Activated naive CD8-positive, alpha-beta T cell treated with anti-CD3 and anti-CD28 coated beads for 36 hours (primary cell): ENCODE measurements at places on chromosomes 13 and 19. TPM values are rescaled to one million over a fixed set of nuclear protein-coding genes. Genes with fewer than 3 reads are reported as not detected.

- H3K27me3 ChIP-seq = no peaks in the 10 kb centered on the region
These were observed 32.3 kb downstream of the ITM2B start for GRCh38 chr13:48265217-48265815.

DNA sequence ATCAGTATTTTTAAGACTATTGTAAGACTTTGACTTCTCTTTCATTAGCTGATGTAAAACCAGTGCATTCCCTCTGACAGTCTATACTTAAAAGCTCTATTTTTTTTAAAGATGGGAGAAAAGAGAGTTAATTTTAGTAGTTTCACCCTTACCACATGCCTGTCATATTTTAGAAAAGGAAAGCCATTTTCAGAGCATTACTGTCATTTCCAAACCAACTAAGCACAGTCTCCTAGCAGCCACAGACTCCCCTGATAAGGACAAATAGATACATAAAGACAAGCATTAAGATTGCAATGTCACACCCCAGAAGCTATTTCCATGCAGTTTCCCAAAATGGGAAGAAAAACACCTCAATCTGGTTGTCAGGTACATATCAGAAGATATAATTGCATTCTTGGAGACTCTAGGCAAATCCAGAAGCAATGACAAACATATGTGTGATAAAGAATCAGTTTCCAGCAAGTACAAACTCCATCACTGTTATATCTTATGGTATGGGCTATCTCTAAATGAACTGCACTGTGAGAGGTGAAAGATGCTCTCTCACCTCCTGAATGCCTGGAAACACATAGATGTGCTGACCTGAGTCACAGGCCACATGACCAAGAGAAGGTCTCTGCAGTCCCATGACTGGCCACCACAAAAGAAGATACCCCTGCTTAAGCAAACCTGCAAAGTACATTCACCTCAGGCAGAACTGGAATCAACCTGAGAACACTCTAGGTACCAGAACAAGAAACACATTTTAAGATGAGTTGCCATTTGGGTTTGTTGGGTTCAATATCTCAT, 303.3 kb downstream of the POU4F1 start:
- H3K4me1 ChIP-seq = peaks cover 3% of the 10 kb centered on the region
- H3K27me3 ChIP-seq = peaks cover 6% of the 10 kb centered on the region
- H3K4me3 ChIP-seq = no peak overlapping the region

DNA sequence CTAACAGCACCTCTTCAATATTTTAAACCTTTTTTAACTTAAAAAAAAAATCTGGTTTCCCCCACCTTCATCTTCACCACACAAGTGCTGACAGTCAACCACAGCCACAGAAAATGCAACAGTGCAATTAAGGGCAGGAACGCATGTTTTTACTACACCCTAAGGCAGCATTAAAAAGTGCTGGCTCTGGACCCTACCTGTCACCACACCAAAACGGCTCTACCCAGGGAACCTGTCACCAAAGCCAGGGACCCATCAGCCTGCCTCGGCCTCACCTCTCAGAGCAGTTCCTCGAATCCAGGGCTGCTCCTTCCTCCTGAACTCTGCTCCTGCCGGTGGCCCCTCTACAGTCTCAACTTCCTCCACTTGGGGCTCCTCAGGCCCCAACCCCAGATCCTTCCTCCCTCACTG, 22.5 kb upstream of the SLC35E1 start:
- peaks cover 3% of the 10 kb centered on the region for H3K36me3 ChIP-seq
- peaks cover 60% of the 10 kb centered on the region for H3K4me1 ChIP-seq
- H3K4me3 ChIP-seq = peak overlapping the region; percentile 69
- peak overlapping the region; percentile 87 for H3K27ac ChIP-seq
- DNase-seq = no peak
- H3K27me3 ChIP-seq = no peaks in the 10 kb centered on the region

DNA sequence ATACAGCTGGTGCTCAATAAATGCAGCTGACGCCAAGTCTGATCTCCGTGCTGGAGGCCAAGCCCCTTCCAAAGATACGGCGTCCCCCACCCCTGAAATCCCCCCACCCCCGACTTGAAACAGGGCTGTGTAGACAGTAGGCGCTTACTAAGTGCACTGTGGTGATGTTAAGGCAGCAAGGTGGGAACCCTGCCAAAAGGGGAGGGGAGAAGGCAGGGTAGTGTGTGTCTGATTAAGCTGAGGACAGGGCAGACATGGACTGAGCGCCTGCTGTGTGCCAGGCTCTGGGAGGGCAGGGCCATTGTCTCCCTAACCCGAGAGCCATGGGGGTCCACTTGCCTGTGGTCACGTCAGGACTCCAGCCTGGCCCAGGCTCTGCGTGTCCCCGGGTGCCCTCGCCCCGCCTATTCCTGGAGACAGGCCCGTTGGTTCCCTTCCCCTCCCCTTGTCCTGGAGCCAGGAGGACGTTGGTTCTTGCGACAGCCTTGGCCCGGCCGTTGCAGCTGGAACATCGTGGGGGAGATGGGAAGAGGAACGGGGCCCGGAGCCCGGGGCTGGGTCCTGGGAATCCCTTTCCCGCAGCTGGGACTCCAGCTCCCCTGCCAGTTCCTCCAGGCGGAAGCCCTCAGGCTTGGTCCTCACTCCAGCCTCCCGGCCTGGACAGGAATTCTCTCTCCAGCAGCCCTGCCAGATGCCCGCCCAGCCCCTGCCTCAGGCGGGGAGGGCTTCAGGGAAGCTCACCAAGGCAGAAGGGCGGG, 1.7 kb upstream of the ELANE start:
- H3K27me3 ChIP-seq = peaks cover 62% of the 10 kb centered on the region
- H3K36me3 ChIP-seq = no peaks in the 10 kb centered on the region
- H3K4me3 ChIP-seq = no peak overlapping the region
- H3K27ac ChIP-seq = no peak overlapping the region
- H3K4me1 ChIP-seq = no peaks in the 10 kb centered on the region
- no peak for DNase-seq

GRCh38 chr19:8253678-8254077, 44.5 kb downstream of the CERS4 start:
- H3K27me3 ChIP-seq = no peaks in the 10 kb centered on the region
- no peaks in the 10 kb centered on the region for H3K4me1 ChIP-seq
- H3K27ac ChIP-seq = no peak overlapping the region
- DNase-seq = no peak

- H3K4me1 ChIP-seq = no peaks in the 10 kb centered on the region
- H3K27me3 ChIP-seq = no peaks in the 10 kb centered on the region
- H3K36me3 ChIP-seq = no peaks in the 10 kb centered on the region
- no peak overlapping the region for H3K4me3 ChIP-seq
- no peak overlapping the region for H3K27ac ChIP-seq
These were observed 135.5 kb upstream of the EDNRB start for GRCh38 chr13:78054157-78054556.

GRCh38 chr19:14952767-14953166, 11.5 kb downstream of the OR7C2 start:
- no peaks in the 10 kb centered on the region for H3K4me1 ChIP-seq
- no peak overlapping the region for H3K27ac ChIP-seq
- H3K36me3 ChIP-seq = no peaks in the 10 kb centered on the region
- H3K4me3 ChIP-seq = no peak overlapping the region
- DNase-seq = no peak

GRCh38 chr13:77412116-77412635, 85.3 kb upstream of the MYCBP2 start:
- no peaks in the 10 kb centered on the region for H3K27me3 ChIP-seq
- no peak for DNase-seq
- H3K4me3 ChIP-seq = no peak overlapping the region

GRCh38 chr13:59099182-59099974, 1064.3 kb downstream of the DIAPH3 start:
- DNase-seq = no peak
- no peak overlapping the region for H3K27ac ChIP-seq
- no peak overlapping the region for H3K4me3 ChIP-seq
- H3K27me3 ChIP-seq = no peaks in the 10 kb centered on the region

- no peak overlapping the region for H3K27ac ChIP-seq
- no peaks in the 10 kb centered on the region for H3K36me3 ChIP-seq
- no peak for DNase-seq
- H3K4me3 ChIP-seq = no peak overlapping the region
- H3K4me1 ChIP-seq = peaks cover 10% of the 10 kb centered on the region
- H3K27me3 ChIP-seq = peaks cover 78% of the 10 kb centered on the region
These were observed 13.4 kb upstream of the ZNF358 start for GRCh38 chr19:7502552-7502951.

DNA sequence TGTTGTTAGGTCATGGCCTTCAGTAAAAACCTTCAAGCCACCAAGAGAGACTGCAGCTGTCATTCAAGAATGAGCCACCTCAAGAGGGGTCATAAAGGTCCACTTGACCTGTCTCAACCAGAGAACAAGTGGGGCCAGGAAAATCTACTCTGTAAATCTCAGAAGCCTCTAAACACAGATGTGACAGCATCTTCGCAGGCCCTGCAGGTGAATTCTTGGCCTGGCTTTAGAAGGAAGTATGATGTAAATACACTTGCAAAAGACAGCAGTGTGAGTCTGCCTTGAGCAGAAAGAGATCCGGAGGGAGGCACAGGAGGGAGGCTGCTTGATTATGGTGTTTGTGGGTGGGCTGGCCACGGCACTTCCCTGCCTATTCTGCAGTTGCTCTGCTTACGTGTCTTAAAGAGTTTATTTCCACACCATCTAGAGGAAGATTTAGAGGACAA, 1082.9 kb downstream of the UQCRFS1 start:
- no peaks in the 10 kb centered on the region for H3K36me3 ChIP-seq
- no peak overlapping the region for H3K27ac ChIP-seq
- no peak overlapping the region for H3K4me3 ChIP-seq
- H3K27me3 ChIP-seq = no peaks in the 10 kb centered on the region
- no peaks in the 10 kb centered on the region for H3K4me1 ChIP-seq
- no peak for DNase-seq

GRCh38 chr13:111011899-111012298, 97.0 kb upstream of the ANKRD10 start:
- no peak overlapping the region for H3K27ac ChIP-seq
- no peak for DNase-seq
- peaks cover 3% of the 10 kb centered on the region for H3K4me1 ChIP-seq
- no peak overlapping the region for H3K4me3 ChIP-seq

- H3K27me3 ChIP-seq = no peaks in the 10 kb centered on the region
- no peak overlapping the region for H3K27ac ChIP-seq
- peaks cover 8% of the 10 kb centered on the region for H3K36me3 ChIP-seq
- no peak for DNase-seq
These were observed 1.3 kb downstream of the CCDC159 start for GRCh38 chr19:11347546-11348039.

DNA sequence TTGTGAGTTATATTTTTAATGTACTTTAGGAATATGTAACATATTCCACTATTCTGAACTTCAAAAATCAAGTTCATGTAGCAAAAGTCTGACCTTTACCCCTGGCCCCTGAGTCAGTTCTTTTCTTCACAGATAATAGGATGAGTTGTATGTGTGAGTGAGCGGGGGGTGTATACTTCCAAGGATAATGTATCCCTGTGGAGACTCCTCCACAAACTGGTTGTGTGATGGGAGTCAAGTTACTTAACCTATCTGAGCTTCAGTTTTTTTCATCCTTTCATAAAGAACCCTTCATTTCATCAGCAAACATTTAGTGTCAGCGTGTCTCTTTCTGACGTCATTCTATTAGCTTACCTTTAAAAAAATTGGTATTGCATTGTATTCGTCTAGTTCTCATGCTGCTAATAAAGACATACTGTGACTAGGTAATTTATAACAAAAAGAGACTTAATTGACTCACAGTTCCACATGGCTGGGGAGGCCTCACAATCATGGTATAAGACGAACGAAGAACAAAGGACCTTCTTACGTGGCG, 288.1 kb upstream of the GPC6 start:
- H3K27me3 ChIP-seq = no peaks in the 10 kb centered on the region
- no peaks in the 10 kb centered on the region for H3K4me1 ChIP-seq
- H3K4me3 ChIP-seq = no peak overlapping the region
- H3K36me3 ChIP-seq = no peaks in the 10 kb centered on the region
- H3K27ac ChIP-seq = no peak overlapping the region

- peaks cover 8% of the 10 kb centered on the region for H3K27me3 ChIP-seq
- peak overlapping the region; percentile 98 for H3K27ac ChIP-seq
- H3K4me1 ChIP-seq = peaks cover 25% of the 10 kb centered on the region
- no peak for DNase-seq
- H3K4me3 ChIP-seq = peak overlapping the region; percentile 92
These were observed 841 bp upstream of the ZC3H13 start for GRCh38 chr13:46053162-46054012.

GRCh38 chr19:20470345-20471135, 95.0 kb downstream of the ZNF737 start:
- no peak for DNase-seq
- H3K36me3 ChIP-seq = peaks cover 3% of the 10 kb centered on the region
- no peaks in the 10 kb centered on the region for H3K27me3 ChIP-seq
- H3K4me3 ChIP-seq = no peak overlapping the region
- no peaks in the 10 kb centered on the region for H3K4me1 ChIP-seq

- no peak overlapping the region for H3K4me3 ChIP-seq
- H3K27ac ChIP-seq = no peak overlapping the region
- H3K27me3 ChIP-seq = no peaks in the 10 kb centered on the region
- H3K4me1 ChIP-seq = no peaks in the 10 kb centered on the region
- no peaks in the 10 kb centered on the region for H3K36me3 ChIP-seq
- DNase-seq = no peak
These were observed 24.2 kb downstream of the TEX29 start for GRCh38 chr13:111344471-111345191.

GRCh38 chr13:49580980-49581680, 4.2 kb downstream of the RCBTB1 start:
- H3K27ac ChIP-seq = peak overlapping the region; percentile 40
- H3K27me3 ChIP-seq = no peaks in the 10 kb centered on the region
- peaks cover 1% of the 10 kb centered on the region for H3K36me3 ChIP-seq

DNA sequence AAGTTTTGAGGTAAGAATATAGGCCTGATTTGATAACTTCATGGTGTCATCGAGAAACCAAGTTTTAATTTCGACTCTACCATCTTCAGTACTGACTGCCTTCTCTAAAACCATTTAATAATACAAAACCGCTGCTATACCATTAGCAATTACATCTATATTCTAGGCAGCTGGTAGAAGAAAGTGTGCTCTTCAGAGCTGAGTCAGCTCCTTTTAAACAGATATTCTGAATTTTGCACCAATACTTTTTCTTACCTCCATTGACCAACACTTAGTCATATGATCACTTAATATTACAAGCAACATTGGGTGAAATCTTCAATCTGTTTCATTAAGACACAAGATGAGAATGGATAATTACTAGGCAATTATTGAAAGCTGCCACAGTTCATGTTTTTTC, 1667.8 kb downstream of the PCDH9 start:
- no peaks in the 10 kb centered on the region for H3K4me1 ChIP-seq
- H3K4me3 ChIP-seq = no peak overlapping the region
- DNase-seq = no peak
- no peaks in the 10 kb centered on the region for H3K36me3 ChIP-seq
- H3K27me3 ChIP-seq = no peaks in the 10 kb centered on the region

Gene APOE
- total RNA-seq = 0.46 TPM

Gene SLC25A41
- 0.60 TPM for total RNA-seq

Gene HSD17B14
- 0.66 TPM for total RNA-seq

Gene COMP
- total RNA-seq = not detected

Gene LMTK3
- 2.8 TPM for total RNA-seq

Gene KLK11
- total RNA-seq = not detected

Gene HIF3A
- total RNA-seq = not detected
